Adrenal gland (tissue), 19 donors: ENCODE measurements at places on chromosomes 5 and 9.

- no peak for DNase-seq
Measured at GRCh38 chr5:7897014-7897600, 28.2 kb downstream of the MTRR start.

DNA sequence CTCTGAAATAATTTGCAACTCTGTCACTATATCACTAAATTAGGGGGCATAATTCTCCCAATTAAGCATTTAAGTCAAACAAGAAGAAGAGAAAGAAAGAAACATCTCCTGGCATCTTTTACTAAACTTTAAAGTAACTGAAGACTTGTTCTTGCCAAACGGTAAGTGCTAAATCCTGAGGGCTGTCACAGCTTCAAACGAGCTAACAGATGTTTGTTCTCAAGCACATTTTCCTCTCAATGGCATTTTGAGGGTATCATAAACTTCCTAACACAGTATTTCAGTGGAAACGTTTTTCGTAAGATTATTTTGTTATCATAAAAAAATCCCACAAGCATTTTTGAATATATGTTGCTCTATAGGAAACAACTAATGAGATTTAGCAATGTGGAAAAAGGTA is 169.5 kb upstream of the TAS2R1 start:
- no peak for DNase-seq

GRCh38 chr5:179869101-179869500 is 10.5 kb upstream of the MRNIP start:
- no peak for DNase-seq

DNA sequence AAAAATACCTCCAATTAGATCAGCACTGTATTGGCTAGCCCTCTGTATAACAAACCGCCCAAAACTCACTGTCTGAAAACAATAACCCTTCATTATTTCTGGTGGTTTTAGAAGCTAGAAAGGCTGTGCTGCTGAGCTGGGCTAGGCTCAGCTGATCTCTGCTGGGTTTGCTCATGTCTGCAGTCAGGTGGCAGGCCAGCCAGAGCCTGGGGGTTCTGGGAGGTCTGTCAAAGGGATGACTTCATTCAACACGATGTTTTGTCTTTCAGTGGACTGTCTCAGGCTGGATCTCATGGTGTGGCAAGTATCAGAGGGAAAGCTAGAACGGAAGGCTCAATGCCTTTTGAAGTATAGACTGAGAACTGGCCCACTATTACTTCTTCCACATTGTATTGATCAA is 335.1 kb upstream of the DMAC1 start:
- no peak for DNase-seq

- DNase-seq, result no peak
Measured at GRCh38 chr9:112605963-112606699, 111.8 kb downstream of the INIP start.

- no peak for DNase-seq
Measured at GRCh38 chr9:102038006-102038405, 299.6 kb upstream of the GRIN3A start.

- no peak for DNase-seq
Measured at GRCh38 chr9:93295031-93295430, 111.1 kb downstream of the WNK2 start.

- no peak for DNase-seq
Measured at GRCh38 chr5:98769210-98769958, 4.1 kb upstream of the RGMB start.

DNA sequence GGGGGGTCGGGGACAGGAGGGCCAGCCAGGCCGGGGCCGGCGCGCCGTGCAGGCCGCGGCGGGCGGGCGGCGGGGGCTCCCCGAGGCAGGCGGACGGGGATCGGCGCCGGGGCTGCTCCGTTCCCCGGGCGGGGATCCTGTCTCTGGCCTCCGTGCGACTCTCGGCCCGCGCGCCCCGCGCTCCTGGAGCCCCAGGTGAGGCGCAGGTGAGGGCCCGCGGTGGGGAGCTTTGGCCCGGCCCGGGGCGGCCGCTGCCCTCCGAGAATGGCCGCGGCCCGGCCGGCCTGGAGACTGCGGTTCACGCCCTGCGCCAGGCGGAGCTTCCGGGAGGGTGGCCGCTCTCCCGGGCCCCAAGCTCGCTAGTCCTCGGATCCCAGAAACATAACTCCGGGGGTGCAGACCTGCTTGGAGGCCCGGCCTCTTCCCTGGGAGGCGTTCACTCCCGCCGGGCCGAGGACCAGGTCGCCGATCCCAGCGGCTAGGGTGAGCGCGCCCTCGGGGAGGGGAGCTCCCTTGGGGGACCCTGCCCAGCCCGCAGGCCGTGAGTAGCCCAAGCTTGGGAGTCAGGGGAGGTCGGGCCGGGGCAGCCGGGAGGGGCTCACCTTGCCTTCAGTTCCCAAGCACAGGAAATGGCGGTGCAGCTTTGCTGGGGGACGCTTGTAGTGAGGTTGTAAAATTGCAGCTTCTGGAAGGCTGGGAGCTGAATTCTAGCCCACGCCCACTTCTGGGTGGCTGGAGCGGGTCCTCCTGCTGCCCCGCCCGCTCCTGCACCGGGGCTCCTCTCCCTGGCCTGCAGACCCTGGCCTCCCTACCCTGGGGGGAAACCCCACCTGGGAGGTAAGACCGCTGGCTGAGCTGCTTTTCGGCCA is 723 bp downstream of the PPP1R26 start:
- peak; percentile 28 for DNase-seq

DNA sequence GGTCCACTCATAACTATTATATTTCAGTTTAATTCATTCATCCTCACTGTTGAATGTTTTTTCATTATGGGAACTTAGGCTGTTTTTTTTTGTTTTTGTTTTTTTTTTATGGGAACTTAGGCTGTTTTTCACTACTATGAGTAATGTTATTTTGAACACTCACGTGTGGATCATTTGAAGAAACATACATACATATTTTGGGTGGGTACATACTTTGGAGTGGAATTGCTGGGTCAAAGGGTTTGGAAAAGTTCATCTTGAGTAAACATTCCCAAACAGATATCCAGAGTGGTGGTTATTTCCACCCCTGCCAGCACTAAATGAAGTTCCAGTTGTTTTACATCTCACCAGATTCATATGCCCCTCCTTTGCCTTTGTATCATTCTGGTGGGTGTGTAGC is 584.4 kb downstream of the PSAT1 start:
- DNase-seq, result no peak

- no peak for DNase-seq
Measured at GRCh38 chr9:130117376-130117775, 54.8 kb upstream of the NCS1 start.

DNA sequence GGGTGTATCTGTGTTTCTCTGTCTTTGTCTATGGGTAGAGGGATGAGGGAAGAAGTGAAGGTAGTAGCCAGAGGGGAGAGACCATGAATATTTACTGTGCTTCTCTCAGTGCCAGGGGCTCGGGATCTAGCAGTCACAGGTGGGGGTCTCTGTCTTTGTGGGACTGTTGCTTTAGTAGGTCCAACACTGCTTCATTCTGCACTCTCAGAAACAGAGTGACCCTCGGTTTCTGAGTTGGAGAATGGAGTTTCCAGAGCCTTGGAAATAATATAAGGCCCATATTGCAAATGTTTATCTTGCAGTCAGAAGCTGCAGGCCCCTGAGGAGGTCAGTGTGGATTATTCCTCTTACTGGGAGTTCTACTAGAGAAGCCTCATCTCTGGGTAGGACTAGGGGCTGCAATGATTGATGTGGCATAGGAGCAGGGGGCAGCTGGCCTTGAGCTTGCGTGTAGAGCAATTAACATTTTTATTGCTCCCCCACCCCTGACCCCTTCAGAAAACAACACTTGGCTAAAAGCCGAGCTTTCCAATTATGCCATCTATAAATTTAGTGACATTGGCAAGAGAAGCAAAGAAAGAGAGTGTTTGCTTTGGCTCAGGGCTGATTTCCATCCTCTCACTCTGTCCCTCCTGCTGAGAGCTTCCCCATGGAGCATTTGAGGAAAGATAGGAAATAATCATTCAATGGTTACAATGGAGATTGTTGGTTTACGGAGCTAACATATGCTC is 55.0 kb upstream of the TRPC7 start:
- DNase-seq, result no peak

GRCh38 chr5:163306421-163306820 is 131.0 kb upstream of the CCNG1 start:
- no peak for DNase-seq

GRCh38 chr5:149961957-149962409 is 1.4 kb downstream of the SLC26A2 start:
- no peak for DNase-seq

- no peak for DNase-seq
Measured at GRCh38 chr9:24073007-24073592, 247.1 kb upstream of the ELAVL2 start.

DNA sequence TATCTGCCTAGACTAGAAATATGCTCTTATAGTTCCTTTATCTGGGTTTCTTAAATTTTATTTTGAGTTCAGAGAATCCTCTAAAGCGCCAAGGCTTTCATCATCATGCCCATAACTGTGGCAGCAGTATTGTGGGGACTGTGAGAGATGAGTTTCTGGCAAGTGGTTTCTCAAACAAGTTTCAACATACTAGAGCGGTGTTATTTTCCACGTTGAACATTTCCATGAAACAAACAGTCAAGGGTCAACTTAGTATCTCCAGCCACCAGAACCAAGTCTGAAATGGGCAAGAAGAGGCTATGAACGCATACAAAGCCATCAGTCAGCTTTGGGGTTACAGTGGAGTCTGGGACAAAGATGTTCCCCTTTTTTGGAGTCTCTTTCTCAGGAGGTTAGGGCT is 40.3 kb downstream of the SERINC5 start:
- DNase-seq, result no peak

GRCh38 chr5:75668445-75668844 is 48.8 kb downstream of the POC5 start:
- no peak for DNase-seq

DNA sequence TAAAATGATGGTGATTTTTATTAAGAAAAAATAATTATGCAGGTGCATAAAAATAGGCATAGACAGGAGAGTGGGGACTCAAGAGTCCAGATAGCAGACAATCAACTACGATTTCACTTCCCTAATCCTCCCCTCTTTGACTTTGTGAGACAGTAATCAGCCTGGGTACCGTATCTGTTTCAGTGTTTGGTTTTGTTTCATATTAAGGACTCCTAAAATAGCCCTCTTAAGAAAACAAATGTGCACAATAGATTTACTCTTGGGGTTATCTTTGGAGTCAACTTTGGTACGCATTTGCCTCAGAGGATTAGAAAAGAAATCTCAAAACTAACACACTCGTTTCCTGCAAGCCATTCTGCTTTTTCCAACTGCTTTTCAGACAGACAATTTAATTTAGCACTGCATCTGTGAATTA is 96.3 kb downstream of the ZNF608 start:
- no peak for DNase-seq

- no peak for DNase-seq
Measured at GRCh38 chr9:22136461-22137096, 127.5 kb upstream of the CDKN2B start.

DNA sequence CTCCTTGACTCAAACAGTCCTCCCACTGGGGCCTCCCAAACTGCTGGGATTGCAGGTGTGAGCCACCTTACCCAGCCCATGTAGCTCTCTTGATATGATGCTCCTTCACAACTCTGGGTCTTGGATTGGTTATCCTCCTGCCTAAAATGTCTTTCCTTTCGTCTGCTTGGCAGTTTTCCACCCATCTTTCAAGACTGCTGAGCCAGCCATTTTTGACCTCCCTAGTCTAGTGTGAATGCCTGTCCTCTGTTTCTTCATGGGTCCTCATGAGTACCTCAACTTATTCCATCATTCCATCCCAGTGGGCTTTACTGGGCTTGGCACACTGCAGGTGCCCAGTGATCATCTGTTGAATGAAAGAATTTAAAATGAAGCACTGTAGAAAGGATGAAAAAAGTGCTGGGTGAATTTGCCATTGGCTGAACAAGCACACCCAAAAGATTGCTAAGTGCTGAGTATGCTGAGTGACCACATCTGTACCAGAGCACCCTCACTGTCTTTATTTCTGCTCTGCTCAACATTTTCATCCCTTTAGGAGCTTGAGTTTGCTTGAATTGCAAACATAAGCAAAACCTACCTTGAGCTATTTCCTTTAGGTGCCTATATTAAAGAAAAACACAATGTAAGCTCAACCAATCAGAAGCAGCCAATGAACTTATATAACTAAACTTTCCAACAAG is 84.8 kb upstream of the FAM169A start:
- no peak for DNase-seq

- no peak for DNase-seq
Measured at GRCh38 chr9:134125413-134126095, 10.3 kb upstream of the WDR5 start.

GRCh38 chr5:130836729-130837649 is 328.1 kb downstream of the HINT1 start:
- no peak for DNase-seq

- no peak for DNase-seq
Measured at GRCh38 chr5:121273833-121274433, 577.7 kb upstream of the FTMT start.

- DNase-seq, result no peak
Measured at GRCh38 chr9:89354471-89354870, 36.2 kb downstream of the SECISBP2 start.

- no peak for DNase-seq
Measured at GRCh38 chr9:14730461-14730898, 7.9 kb upstream of the CER1 start.

- no peak for DNase-seq
Measured at GRCh38 chr5:74028406-74028805, 402.4 kb downstream of the ARHGEF28 start.

GRCh38 chr5:15948190-15948589 is 231.4 kb downstream of the MARCHF11 start:
- DNase-seq, result no peak

GRCh38 chr5:112914584-112914983 is 7.4 kb downstream of the REEP5 start:
- no peak for DNase-seq

DNA sequence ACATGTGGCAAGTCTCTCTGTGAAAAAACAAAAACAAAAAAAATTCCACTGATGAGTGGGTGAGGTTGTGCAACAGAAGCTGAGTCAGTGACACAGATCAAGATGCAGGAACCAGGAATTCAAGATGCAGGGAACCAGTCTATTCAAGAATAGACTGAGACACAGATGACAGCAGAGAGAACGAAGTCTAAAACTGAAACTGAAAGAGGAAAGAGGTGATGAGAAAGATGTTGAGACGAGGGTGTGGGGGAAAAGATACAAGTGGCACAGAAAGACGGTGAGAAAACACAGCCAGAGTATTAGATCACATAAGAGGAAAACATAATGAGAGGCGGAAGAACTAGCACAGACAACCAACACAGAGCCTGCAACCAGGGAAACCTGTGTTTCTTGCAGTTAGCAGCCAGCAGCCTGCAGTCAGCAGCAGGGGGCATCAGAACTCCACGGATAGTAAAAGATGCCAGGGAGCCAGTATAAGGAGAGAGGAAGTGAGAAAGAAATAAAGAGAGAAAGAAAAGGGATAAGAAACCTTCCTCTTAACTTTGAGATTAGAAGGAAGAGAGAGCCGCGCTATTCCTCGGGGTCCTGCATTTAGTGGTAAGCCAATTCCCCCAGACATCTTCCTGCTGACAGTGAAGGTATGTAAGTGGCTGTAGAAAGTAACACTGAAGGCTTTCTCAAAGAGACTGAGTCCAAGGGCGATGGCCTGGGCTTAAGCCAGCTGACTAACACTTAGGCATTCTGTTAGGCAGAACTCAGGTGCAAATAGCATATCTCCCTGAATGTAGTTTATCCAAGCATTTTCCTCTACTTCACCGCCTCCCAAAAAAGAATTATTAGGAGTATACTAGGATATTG is 79.0 kb downstream of the TLR4 start:
- peak; percentile 82 for DNase-seq
